ENCODE measurements at places on chromosomes 5 and 9.

- no peak for DNase-seq
Measured at GRCh38 chr9:76297721-76298239, 96.4 kb downstream of the RFK start.

- no peak for DNase-seq
Measured at GRCh38 chr9:133044125-133044524, 13.3 kb downstream of the GTF3C5 start.

DNA sequence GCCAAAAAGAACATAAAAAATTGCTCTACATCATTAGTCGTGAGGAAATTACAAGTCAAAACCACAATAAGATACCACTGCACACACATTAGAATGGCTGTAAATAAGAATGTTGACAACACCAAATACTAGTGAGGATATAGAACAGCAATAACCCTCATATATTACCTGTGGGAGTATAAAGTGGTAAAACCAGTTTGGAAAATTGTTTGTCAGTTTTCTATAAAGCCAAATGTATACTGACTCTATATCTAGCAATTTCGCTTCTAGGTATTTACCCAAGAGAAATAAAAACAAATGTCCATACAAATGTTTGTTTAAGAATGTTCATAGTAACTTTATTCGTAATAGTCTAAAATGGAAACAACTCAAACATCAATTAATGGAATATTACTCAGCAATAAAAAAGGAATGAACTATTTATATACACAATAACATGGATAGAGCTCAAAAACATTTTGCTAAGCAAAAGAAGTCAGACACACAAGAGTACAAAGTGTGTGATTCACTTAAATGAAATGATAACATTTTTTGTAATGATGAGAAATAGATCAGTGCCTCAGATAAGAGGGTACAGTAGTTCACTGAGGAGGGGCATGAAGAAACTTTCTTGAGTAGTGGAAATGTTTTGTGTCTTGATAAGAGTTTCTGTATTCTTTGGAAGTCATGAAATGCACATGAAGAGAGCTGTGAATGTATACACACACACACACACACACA, 219.6 kb upstream of the ZNF462 start:
- DNase-seq, result no peak

- no peak for DNase-seq
Measured at GRCh38 chr5:35516271-35516670, 101.4 kb upstream of the SPEF2 start.

- DNase-seq, result no peak
Measured at GRCh38 chr5:35201291-35201690, 29.0 kb downstream of the PRLR start.

- no peak for DNase-seq
Measured at GRCh38 chr5:126009566-126009965, 413.6 kb upstream of the GRAMD2B start.

DNA sequence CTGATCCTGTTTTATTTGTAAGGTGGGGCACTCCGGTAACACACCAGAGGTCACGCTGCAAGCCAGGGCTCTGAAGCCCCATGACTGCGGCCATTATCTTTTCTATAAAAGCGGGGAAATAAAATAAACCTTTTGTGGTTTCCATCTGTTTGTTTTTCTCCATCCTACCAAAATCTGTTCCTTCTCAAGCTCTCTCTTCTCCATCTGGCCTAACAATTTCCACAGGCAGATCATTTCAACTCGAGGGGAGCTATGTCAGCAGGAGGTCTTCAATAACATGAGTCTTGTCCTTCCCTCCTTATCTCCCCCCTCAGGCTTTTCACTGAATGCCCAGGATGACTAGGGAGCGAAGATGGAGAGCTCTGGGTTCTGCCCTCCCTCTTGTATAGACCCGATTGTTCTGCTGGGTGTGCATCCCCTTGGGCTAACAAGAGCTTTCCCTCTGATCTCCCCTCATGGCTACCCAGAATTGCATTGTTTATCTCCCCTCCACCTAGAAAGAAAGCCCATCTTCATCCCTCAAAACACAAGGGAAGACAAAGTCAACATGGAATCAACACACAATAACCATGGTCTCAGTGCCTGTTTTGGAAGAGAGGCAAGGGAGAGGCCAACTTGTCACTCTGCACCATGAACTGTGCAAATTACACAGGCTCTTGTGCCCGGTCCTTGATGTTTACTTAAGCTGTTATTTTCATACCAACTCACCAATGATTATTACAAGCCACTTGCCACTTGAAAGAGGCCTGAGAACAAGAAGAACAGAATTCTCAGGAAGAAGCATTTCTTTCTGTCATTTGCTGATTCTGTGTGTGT, 187.8 kb downstream of the FANCC start:
- DNase-seq, result no peak

- no peak for DNase-seq
Measured at GRCh38 chr5:135193213-135194125, 159.4 kb upstream of the PITX1 start.

GRCh38 chr9:114172981-114173833, 17.9 kb downstream of the COL27A1 start:
- DNase-seq, result no peak

- DNase-seq, result no peak
Measured at GRCh38 chr9:36956908-36957307, 77.2 kb downstream of the PAX5 start.

GRCh38 chr9:121219530-121219929, 17.9 kb upstream of the RAB14 start:
- DNase-seq, result no peak

GRCh38 chr5:24183981-24184380, 460.8 kb downstream of the CDH10 start:
- DNase-seq, result no peak

GRCh38 chr5:98840946-98841345, 67.5 kb downstream of the RGMB start:
- no peak for DNase-seq

- no peak for DNase-seq
Measured at GRCh38 chr9:616694-617093, 224.8 kb upstream of the DMRT1 start.

All from midbrain (tissue), 1 donor.